ENCODE measurements at places on chromosomes 16 and 17.

- DNase-seq, result no peak
These were observed 48.7 kb downstream of the TMEM100 start for GRCh38 chr17:55673743-55674506.

- DNase-seq, result no peak
These were observed 11.9 kb upstream of the GLIS2 start for GRCh38 chr16:4303973-4304372.

GRCh38 chr17:17387498-17388362 is 84.6 kb downstream of the NT5M start:
- no peak for DNase-seq

GRCh38 chr16:84115919-84116719 is 623 bp downstream of the MBTPS1 start:
- DNase-seq, result no peak

- DNase-seq, result no peak
These were observed 8.3 kb upstream of the SNF8 start for GRCh38 chr17:48952904-48953303.

- peak; percentile 47 for DNase-seq
These were observed 4.0 kb downstream of the BECN1 start for GRCh38 chr17:42819939-42820535.

- no peak for DNase-seq
These were observed 39.0 kb downstream of the LYRM1 start for GRCh38 chr16:20939611-20940010.

DNA sequence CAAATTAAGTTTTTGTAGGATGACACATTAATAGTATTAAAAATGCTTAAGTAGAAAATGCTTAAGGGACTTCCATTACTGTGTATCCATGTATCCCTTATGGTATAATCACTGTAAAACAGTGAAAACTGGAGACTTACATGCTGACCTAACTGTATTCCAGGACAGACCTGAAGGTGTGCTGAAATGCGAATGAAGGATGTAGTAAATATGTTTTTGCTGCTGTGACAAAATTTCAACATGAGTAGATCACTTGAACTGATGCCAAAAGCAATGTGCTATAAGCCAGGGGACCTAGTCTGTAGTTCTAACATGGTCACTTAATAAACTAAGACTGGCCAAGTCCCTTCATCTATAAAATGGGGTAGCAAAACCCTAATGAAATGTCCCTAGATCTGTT is 142.0 kb upstream of the CORO6 start:
- no peak for DNase-seq

DNA sequence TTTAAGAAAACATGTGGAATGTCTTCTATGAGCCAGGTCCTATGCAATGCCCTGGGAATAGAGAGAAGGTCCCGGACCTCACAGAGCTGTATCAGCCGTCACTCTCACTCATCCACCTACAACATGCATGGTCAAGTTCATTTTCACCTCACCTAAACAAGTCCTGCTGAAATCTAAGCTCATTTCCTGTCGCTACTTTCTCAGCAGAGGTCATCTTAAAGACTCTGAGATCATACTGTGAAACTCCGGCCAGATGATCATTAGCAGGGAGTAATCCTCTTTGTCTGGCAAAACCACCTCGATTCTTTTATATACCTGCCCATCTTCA is 66.2 kb upstream of the LYRM9 start:
- DNase-seq, result no peak

DNA sequence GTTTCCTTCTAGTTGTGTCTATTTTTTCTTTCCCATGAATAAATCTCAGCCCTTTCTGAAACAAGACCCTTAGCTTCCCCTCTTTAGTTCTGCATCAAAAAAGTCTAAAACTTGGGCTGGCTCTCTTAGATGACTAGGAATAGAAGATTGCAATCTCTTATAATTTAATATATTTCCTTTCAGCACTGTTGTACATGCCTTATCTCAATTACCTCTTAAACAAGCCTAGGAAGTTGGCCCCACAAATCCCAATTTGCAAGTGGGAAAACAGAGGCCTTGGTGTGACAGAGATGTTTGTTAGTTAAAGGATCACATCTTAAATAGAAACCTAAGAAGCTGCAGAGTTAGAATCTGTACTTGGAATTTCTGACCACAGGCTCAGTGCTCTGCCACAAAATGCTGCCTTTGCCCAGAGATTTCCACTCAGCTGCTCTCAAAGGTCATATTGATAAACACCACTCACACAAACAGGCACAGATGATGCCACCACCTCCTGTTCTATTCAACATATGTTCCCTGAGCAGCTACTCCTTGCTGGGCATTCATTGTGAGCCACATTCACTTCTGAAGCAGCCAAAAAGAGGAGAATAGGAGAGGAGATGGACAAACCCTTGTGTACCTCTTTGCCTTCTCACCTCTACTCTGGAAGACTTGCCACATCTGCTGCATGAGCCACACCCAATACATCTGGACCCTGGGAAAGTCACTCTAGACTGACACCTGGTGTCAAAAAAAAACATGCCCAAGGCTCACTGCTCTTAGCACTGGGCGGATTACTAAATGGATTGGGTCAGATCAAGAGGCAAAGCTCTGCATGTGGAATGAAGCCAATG is 5.5 kb downstream of the CCDC182 start:
- no peak for DNase-seq

- DNase-seq, result no peak
These were observed 3.1 kb downstream of the PLCG2 start for GRCh38 chr16:81782236-81782635.

DNA sequence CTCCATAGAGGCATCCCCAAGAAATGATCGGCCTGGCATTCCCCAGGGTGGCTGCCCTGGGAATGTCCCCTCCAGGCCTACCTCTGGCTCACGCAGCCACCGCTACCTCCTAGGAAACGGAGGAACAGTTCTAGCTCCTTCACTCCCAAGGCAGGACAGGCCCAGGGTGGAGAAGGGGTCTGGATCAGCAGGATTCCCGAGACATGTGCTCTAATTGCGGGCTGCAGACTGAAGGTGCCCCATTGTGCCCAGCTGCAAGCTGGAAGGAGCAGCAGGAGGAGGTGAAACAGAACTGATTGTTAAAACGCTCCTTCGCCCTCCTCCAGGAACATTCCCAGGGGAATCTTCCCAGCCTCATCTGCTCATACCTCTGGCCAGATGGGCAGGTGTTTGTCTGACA is 40.8 kb downstream of the SCNN1G start:
- no peak for DNase-seq

DNA sequence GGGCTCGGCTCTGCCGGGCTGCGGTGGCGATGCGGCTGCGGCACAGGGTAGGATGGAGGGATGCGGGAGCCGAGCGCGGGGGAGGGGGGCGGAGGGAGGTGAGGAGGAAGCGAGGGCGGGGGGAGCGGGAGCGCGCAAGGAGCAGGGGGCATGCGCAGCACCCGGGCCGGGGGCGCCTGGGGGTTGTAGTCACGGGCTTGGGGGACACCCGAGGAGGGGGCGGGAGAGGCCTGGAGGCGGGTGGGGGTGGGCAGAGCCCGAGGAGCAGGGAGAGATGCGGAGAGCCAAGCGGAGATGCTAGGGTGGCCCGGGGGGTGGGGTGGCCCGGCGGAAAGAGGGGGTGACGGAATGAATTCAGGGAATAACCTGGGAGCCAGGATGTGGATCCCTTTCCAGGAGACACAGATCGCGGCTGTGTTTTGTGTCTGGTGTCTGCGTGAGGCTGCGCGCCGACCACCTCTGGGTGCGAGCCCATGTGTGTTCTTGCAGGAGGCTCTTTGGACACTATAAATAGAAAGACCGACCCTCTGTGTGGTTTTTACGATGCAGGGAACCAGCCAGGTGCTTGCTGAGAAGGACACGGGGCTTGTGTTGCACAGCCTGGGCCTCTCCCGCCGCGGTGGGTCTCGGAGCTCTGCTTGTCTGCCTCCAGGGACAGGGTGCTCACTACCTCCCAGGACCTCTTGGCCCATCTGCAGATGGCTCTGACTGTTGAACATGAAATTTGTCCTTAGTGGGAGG is at the start of gene STX1B:
STX1B (minus strand) TSS at position 54 of the 741 bp plus-strand sequence. CDS start 242 bp downstream, outside the sequence.
- DNase-seq, result peak; percentile 78

DNA sequence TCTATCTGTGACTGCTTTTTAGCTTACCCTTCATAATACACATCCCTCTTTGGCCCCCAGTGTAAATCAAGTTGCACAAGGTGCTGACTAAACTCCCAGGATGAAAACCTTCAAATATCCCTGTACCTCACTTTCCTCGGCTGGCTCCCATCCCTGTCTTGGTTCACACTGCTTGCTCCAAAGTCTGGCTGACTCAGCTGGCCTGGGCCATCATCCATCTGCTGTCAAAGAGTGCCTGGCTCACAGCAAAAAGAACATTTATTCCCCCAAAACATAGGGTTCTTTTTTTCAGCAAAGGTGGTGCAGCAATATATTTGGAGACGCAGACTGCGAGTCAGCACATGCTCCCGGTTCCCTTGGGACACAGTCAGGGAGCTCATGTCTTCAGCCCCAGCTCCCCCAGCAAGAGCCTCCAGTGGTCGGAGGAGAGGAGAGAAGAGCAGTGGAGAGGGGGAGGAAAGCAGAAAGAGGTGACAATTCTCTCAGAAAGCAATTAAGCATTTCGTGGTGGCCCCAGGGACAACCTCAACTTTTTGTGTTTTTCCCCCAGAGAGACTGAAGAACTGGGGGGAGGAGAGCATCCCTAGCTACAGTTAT is 26.1 kb downstream of the GPR142 start:
- DNase-seq, result no peak

DNA sequence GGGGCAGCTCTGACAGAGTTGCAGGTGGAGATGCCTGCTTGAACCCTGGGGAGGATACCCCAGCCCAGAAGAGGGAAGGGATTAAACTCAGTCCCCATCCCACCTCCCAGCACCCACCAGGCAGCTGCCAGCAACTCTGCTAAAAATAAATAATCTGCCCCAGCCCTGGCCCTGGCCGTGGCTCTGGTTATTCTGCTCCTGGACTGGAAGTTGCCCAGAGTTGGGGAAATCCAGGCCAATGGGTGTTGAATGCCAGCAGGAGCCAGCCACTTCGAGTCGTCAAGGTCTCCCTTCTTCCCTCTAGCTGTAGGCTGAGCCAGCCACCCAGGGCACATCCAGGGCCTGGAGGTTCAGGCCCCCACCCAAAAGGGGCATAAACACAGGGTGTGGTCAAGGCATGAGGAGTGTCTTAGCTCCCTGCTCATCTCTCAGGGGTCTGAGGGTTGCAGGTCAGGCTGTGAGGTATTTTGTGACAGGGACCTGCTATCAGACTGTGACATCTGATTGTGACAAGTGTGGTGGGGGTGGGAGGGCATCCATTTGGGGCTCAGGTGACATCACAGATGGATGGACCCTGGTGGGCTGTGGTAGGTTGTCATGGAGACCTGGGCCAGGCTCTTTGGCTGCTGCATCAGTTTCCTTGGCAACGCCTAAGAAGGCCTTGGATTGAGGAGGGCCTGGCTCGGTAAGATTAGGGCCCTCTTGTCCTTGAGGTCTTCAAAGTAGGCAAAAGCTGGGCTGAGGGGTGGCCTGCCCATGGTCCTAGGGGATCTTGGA is 1.0 kb upstream of the RRAD start:
- no peak for DNase-seq

- no peak for DNase-seq
These were observed 608.3 kb upstream of the SALL1 start for GRCh38 chr16:51759329-51759728.

DNA sequence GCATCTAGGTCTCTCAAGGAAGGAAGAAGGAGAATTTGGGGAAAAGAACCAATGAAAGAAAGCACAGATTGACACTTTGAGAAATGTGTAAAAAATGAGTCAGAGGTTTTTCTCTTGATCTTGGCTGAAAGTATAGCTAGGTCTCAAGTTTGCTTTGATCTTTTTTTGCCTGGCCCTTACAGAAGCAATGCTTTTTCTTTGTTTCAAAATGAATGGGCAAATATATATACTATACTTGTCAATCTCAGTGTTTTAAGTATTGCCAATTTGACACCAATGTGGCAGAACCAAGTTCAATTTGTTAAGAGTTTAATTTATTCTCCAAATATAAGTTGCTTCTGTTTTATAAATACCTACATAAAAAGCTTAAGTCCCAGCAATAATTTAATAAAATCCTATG is 119.6 kb downstream of the PPM1E start:
- no peak for DNase-seq

DNA sequence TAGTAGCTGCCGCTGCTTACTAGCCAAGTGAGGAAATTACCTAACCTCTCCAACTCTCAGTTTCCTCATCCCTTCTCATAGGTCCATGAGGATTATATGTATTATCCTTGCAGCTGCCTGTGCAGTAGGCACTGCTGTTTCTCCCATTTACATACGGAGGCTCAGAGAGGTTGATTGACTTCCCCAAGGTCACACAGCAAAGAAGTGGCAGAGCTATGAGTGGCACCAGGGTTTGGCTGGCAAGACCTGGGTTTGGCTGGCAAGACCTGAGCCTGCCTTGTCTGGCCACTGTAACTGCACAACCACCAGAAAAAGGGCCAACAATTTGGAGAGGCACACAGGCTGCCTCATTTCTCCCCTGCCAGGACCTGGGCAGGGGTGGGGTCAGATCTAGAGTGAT is 2.5 kb upstream of the NDRG4 start:
- DNase-seq, result no peak

GRCh38 chr16:22787466-22788192 is 26.3 kb upstream of the HS3ST2 start:
- DNase-seq, result peak; percentile 35

DNA sequence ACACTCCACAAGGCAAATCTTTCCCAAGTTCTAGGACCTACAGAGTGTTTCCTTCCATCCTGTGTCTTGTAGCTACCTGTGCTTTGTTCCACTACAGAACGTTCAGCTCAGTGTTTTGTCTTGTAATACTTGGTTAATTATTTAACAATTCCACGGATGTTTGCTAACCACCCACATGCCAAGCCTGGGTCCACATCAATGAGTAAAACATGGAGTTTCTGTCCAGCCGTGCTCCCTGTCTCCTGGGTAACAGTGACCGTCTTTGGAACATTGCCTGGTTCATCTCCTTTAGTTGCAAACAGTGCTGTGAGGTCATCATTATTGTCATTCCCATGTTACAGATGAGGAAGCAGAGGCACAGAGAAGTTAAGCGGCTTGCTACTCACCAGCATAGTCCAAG is 41.3 kb downstream of the IRF8 start:
- DNase-seq, result no peak

DNA sequence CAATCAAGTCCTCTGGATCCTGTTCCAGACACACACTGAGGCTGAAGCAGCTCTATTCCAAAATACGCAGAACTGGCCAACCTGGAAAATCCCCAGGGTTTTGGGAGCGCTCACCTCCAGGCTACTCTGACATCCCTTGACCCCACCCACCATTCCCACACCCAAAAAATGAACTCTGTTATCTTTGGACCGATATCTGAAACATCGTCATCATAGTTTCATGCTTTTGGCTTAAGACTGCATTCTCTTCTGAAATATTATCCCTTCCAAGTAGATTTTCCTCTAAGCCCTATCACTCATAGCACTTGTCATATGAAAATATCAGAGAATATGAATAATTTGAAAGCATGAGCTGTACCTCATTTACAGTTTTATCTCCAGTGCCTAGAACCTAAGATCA is 34.7 kb downstream of the VAT1L start:
- DNase-seq, result no peak

DNA sequence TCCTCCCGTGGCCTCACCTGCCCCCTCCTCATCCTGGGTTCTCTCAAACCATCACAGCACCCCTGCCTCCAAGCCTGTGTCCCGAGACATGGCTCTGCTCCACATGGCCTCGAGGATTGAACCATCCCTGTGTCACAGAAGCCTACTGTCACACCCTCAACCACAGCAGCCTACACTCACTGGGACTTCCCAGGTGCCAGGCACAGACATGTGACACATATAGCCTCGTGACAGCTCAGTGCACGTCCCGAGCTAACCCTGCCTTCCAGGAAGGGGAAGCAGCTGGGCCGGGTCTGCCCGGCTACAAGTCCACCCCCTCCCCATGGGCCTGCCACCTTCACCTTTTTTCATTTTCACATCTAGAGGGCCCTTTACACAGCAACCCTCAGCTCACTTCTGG is 238.3 kb downstream of the CPPED1 start:
- no peak for DNase-seq

All from AG08396 (cell line).